ENCODE measurements at places on chromosomes 3 and 15.

- DNase-seq = no peak
These were observed 23.0 kb downstream of the MAGEF1 start for GRCh38 chr3:184688882-184689271.

DNA sequence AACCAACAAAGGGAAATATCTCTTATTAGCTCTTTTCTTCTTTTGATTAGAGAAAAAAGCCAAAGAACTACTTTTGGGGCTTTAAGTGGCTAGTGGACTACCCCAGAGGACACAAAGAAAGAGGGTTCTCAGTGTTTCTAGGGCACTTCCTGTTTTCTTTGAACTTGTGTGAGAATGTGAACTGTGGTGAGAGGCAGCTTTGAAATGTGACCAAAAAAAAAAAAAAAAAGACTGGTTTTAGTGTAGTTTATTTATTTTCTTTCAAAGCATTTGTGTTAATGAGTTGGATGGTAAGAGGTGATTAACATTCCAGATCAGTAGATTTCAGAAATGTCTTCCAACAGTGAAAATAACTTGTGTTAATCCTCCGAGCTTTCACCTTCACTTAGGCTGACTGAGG lies 32.4 kb downstream of the SELENOT start:
- DNase-seq = no peak

DNA sequence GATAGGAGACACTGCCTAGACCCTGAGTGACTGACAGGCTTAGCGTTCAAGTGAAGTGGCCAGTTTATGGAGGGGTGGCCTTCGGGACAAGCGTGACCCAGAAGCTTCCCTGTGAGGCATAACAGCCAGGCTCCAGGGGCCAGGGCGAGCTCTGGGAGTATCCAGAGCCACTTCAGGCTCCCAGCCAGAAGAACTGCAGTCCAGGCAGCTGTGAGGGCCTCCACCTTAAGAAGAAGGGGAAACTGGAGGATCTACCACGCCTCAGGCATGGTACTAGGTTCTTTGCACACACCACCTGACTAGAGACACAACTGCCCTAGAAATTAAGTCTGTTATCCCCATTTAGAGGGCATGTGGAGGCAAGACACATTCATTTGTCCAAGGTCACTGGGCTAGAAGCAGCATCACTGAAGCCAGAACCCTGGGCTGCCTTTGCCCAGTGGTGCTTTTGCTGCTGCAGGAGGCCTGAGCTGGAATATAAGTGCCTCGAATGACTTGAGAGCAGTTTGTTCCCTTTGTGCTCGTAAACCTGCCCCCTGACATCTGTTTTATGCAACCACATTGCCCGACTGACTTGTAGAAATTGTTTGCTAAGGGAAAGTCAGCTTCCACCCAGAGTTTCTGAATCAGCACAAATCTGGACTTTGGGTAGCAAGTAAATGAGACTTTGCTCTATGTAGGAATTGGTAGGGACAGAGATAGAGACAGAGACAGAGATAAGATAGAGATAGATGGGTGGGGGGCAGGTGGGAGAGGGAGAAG lies 23.3 kb downstream of the RASGRF1 start:
- no peak for DNase-seq

DNA sequence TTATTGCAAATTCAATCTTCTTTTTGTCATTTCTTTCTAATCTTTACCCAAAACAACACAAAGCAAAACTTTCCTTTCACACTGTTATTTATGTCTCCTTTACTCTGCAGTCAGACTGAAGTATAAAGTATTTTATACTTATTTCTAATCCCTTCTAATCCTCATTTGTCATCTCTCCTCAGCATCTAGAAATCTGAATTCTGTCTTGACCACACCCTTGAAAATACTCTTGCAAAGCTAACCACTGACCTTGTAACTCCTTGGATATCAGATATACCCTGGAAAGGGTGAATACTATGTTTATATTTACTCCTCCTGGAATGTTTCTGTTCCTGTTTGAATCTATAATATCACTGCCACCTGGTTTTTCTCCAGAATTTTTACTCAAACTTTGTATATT lies 481.1 kb downstream of the ZNF385D start:
- DNase-seq = no peak

DNA sequence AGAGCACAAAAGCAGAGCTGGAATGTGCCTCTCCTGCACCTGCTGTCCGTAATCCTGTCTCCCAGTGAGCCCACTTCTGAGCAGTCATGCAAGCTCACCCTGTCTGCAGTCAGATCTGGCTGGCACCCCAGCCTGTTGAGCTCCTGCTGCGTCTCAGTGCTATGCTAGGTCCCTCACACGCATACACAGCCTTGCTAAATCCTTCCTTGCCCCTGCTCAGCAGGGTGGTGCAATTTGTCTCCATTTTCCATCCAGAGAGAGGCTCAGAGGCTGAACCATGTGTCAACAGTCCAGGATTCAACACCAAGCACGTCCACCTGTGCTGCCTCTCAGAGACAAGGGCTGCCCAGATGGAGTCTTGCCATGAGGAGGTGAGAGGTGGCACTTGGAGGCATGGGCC lies 11.0 kb downstream of the POMGNT2 start:
- DNase-seq = no peak

DNA sequence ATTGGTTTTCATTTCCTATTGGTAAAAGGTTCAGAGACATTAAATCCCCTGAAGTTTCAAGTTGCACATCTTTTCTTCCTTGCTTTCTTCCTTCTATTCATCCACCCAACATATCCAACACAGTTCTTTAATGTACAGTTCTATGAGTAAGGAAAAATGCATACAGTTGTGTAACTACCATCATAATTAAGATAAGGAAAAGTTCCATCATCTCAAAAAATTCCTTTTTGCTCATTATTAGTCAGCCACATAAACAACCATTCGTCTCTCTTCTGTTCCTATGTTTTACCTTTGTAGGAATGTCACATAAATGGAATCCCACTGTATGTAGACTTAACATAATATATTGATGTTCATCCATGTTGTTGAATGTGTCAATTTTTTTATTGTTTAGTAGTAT lies 211.1 kb upstream of the ADAMTS9 start:
- no peak for DNase-seq

DNA sequence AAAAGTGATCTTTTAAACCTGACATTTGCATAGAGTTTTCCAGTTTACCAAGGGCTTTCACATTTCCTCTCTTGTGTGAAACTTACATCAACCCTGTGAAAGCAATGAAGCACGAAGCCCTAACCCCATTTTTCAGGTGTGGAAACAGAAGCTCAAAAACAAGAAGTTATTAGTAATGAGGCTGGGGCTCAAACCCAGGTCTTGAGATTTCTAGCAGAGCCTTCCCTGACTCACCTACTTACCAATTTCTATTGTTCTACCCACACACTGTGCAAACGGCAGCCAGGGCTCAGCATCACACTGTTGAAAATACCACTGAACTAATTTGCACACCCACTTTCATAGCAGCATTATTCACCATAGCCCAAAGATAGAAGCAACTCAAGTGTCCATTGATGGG lies 117.8 kb upstream of the IGF1R start:
- DNase-seq = no peak

DNA sequence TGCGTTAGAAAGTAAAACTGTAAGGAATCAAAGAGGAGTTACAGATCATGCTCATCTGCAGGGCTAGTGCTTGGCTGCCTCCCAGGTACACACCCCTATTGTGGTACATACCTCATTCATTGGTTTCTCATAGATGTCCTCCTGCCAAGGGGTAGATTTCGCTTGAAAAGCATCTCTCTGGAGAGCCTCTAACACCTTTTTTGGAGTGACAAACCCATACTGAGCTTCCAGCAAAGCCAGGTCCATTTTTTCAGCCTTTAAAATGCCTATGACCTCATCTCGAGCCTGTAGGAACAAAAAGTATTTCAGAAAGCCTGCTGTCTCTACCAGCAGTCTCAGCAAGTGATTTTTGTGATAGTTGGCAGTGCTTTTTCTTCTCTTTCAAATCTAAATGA lies 112.1 kb downstream of the CMSS1 start:
- no peak for DNase-seq

- no peak for DNase-seq
These were observed 8.8 kb downstream of the TMOD3 start for GRCh38 chr15:51838270-51838669.

- no peak for DNase-seq
These were observed 2.8 kb upstream of the TLR9 start for GRCh38 chr3:52228266-52228665.
